ENCODE measurements at places on chromosomes 7 and 10.

- DNase-seq: no peak
These were observed 33.8 kb upstream of the FZD8 start for GRCh38 chr10:35675846-35676245.

DNA sequence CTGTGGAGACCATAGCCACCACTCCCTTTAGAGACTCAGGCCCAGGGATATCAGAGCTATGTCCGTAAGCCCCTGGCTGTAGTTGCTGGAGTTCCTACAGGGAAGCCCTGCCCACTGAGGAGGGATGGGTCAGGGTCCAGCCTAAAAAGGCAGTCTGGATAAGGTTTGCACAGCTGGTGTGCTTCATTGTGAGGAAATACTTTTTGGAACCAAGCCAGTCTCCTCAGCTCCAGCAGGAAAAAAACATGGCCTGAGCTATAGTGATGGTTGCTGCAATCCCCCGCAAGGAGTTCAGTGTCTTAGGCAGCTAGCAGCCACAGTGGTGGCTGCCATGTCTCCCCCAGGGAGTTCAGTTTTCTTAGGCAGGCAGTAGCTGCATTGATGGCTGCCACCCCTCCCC is 52.6 kb upstream of the CYP2C8 start:
- no peak for DNase-seq

GRCh38 chr7:47982610-47983009 is 3.2 kb upstream of the HUS1 start:
- no peak for DNase-seq

DNA sequence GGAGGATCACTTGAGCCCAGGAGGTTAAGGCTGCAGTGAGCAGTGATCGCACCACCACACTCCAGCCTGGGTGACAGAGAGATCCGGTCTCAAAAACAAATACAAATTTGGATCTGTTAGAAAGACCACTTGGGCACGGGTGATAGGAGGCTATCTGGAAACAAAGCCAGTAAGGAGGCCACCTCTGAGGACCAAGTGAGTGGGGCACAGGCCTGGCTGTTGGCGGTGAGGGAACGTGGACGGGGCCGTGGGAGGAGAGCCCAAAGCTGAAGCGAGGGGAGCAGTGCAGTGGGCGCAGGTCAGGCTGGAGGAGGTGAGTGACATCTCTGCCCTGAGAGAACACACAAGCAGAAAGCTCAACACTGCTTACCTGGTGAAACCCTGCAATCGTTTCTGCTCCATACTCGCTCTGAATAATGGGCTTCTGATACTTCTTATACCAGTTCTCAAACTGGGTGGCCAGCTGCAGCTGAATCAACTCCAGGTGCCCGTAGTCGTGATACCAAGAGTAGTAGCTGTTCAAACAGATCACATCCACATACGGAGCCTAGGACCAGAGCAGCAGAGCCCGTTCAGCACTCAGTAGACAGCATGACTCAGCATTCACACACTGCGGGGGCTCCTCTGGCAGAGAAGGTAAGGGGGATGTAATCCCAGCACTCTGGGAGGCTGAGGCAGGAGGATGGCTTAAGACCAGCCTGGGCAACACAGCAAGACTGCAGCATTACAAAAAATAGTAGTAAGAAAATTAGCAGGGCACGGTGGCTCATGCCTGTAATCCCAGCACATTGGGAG is 14.5 kb downstream of the GUSB start:
- DNase-seq: no peak

GRCh38 chr10:549391-549790 is 140.1 kb downstream of the DIP2C start:
- no peak for DNase-seq

Data from activated T-cell treated with anti-CD3 and anti-CD28 coated beads, Interleukin-2, amount 50 U/mL, for 48 hours (primary cell).